ENCODE measurements at places on chromosomes 12 and 14.

DNA sequence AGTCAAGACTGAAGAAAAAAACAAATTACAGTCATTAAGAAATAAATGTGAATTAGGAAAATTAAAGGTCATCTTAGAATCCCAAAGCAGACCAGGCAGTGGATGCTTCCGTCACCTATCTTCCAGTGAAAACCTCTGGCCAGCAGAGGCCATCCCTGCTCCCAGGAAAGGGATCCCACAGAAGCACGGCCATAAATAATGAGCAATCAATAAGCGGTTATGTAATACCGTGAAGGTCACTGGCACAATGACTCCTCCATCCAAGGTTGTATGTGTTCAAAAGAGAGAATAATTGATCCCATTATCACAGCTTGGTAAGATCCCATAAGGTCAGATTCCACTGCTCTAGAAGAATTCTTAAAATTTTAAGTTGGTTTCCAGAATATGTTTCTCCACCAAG lies 85.7 kb downstream of the PPP2R5E start:
- no peak for DNase-seq

- DNase-seq, result no peak
Measured at GRCh38 chr12:113601656-113602263, 130.1 kb upstream of the LHX5 start.

- DNase-seq, result no peak
Measured at GRCh38 chr14:25056688-25057078, 6.7 kb upstream of the STXBP6 start.

DNA sequence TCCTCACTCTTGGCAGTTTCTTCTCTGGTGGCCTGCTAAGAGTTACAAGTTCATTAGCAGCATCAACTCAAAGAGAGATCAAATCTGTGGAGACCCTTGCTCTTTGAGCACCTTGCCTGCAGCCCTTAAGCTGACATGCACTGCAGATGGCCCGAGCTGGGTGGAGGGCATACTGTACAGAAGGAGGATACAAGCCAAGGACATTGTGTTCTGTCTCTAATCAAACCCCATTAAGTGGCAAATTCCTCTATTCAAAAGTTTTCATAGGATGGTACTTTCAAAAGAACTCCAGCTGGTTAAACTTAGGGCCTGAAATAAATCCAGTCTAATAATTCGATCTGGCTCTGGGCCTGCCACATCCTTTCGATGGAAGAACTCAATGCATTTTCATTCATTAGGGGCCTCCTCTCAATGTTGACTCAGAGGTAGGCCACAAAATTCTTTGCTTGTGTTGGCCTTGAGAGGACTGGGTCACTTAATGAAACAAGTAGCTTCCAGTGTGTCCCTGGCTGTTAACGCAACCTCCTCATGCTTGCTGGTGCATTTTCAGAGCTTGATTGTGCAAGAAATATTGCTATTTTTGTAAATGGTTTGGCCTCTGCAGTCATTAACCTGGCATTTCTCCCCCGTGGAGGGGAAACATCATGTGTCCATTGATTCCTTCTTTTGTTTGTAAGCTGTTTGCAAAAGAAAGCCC lies 318.2 kb downstream of the NUAK1 start:
- no peak for DNase-seq

DNA sequence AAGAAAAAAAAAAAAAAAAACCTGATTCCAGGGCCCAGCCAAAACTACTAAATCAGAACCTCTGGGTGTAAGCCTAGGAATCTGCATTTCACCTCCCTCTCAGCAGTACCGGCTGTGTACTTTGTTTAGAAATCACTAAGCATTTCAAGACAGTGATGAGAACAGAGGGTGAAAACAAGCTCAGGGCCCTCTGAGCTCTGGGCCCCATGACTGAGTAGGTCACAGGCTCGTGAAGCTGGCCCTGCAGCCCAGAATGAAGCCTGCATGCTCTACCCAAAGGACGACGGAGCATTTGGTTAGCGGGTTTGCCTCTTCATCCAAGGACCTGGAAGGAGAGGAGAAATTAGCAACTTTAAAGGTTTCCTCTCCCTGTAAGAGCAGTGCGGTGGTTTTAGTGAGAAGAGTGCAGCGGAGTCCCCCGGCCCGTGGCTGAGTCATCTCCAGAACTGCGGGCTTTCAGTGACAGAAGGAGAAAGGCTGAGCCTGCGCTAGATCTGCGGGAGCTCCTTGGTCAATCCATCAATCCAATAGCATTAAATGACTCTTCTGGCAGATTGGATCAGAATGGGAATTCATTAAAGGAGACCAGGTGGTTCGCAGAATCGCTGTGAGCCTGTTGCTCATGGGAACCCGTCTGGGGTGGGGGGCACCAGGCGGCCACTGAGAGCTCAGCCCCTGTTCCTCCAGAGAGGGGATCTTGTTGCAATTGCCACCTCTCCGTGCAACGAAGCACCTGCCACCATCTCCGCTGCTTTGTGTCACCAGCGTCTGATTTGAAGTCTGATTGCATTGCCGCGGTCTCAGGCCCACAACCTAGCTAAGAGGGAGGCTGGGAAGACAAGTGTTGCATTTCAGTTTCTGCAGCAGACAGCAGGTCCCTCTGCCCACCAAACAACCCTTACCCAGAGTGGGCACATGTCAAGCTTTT lies 7.3 kb downstream of the IL31 start:
- peak; percentile 79 for DNase-seq

DNA sequence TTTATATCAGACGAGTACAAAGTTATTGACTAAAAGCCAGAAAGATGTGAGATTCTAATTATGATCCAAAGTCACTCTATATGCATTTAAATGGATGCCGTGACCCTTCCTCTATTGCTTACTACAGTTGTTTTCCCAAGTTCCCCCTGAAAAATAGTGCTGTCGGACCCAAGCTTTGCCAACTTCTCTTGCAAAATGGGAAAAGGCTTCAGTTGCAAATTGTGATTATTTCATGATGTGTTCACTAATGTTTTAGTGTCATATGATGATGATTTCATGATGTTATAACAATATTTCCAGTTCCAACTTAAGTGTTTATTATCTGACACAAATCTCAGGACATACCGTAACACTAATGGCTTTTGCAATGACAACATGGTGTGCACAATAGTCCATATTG lies 534.6 kb upstream of the ATP2B1 start:
- DNase-seq, result no peak

GRCh38 chr12:68899251-68899771 lies 33.7 kb downstream of the CPM start:
- DNase-seq, result no peak

GRCh38 chr14:26187996-26188620 lies 409.7 kb downstream of the NOVA1 start:
- DNase-seq, result no peak

DNA sequence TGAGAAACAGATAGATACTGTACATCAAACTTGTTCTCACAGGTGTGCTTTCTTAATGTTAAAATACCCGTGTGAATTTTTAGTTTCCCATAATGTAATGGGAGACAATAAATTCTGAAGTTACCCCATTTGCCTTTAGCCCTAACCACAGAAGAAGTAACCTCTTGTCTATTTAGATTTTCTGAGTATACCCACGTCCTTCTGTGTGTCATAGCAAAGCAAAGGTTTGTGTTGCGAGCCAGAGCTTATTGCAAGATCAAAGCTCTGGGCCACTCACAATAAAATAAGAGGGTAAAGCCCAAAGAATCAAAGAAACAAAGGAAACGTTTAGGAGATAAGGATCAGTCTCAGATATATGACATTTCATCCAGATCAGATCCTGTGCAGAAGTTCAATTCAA lies 73.9 kb downstream of the BMP4 start:
- DNase-seq, result peak; percentile 27

- no peak for DNase-seq
Measured at GRCh38 chr14:61218157-61218556, 63.0 kb downstream of the TMEM30B start.

DNA sequence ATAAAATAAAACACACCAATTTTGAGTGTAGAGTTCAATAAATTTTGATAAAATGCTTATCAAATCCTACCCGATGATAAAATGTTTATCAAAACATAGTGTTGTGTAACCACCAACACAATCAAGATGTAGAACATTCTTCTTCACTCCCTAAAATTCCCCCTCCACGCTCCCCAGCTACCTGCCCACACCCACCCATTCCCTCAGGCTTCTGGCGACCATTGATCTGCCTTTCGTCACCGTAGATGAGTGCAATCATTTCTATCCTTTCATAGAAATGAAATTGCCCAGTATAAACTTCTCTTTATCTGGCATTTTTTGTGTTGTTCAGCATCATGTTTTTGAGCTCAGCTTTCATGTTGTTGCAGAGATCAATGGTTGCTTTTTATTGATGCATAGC lies 90.7 kb upstream of the TBX3 start:
- no peak for DNase-seq

DNA sequence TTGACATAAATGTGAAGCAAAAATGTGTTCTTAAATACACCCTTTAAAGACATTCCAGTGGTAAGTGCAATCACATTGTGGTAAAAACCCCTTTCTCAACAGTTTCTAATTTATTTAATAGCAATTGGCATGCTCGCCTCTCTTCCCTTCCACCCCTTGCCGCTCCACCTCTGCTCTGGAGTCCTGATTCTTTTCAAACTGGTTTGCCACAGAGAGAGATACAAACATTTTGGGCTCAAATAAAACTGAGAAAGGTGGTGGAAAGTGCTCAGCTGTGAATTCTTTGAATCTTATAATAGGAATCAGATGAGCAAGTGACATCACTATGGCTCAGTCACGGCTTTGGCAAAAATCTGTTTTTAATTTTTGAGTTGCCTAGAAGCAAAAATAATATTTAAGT lies 993.9 kb downstream of the GALC start:
- DNase-seq, result no peak

- DNase-seq, result no peak
Measured at GRCh38 chr12:89370421-89370831, 18.1 kb upstream of the DUSP6 start.

DNA sequence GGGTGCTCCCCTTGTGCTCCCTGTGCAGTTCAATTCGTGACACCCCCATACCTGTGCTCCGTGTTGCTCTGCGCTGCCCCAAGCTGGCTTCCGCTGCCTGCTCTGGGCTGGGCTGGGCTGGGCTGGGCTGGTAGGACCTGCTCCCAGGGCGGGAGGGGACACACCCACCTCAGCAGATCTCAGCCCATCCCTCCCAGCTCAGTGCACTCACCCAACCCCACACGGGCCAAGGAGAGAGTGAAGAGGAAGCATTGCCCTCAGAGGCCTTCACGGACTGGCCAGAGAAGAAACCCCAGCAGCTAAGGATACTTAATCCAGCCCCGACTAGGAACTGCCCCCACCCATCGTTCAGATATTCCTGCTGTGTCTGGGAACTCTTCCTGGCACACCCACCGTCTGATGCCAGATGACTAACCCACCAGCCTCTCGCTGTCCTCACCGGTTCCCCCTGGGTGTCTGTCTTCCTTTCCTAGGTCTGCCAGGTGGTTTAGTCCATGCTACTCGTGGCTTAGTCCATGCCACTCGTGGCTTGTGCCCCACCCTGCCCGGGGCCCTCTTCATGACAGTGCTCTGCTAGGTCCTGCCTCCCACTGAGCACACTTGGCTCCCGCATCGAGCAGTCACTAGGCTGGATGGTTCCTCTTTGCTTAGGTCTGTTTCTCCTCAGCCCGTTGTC lies at the start of gene LPAR5:
Gene LPAR5, minus strand, starts transcription at position 104 of the 676 bp plus-strand sequence. CDS start 14,711 bp downstream, outside the sequence.
- peak; percentile 64 for DNase-seq

DNA sequence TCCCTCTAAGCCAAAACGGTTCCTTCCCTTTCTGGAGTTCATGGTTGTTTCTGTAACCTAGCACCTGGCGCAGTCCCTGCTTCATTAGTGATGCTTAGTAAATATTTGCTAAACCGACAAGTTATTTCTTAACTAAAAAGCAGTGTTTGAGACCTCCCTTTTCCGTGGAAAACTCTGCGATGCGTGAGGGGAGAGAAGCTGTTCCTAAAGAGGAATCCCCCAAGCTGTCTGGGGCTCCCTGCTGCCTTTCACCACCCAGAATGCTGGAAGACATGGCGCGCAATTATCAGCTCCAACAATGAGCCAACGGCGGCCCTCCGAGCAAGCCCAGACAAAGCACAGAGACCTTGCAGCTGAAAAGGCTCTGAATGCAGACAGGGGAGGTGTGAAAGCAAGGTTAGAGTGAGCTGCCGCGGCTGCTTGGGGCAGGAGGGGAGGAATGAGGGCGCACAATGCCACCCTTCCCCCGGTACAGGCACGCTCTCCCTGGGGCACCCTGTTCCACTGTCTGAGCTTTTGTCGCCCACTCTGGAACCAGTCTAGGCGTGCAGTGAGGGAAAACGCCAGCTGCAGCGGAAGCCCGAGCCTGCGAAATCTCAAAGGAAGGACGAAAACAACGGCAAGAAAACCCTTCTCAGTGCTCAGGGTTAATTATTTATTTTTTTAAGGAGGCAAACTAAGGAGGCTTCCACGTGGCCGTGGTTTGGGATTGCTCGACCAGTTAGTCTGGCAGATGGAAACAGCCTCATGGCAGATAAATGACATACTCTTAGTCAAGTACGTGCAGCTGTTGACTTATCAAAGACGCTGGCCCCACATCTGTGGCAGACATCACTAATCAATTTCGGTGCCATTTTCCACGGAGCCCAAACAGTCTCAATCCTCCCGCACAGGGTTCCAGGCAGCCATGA lies 66.3 kb downstream of the RBM19 start:
- DNase-seq, result no peak

DNA sequence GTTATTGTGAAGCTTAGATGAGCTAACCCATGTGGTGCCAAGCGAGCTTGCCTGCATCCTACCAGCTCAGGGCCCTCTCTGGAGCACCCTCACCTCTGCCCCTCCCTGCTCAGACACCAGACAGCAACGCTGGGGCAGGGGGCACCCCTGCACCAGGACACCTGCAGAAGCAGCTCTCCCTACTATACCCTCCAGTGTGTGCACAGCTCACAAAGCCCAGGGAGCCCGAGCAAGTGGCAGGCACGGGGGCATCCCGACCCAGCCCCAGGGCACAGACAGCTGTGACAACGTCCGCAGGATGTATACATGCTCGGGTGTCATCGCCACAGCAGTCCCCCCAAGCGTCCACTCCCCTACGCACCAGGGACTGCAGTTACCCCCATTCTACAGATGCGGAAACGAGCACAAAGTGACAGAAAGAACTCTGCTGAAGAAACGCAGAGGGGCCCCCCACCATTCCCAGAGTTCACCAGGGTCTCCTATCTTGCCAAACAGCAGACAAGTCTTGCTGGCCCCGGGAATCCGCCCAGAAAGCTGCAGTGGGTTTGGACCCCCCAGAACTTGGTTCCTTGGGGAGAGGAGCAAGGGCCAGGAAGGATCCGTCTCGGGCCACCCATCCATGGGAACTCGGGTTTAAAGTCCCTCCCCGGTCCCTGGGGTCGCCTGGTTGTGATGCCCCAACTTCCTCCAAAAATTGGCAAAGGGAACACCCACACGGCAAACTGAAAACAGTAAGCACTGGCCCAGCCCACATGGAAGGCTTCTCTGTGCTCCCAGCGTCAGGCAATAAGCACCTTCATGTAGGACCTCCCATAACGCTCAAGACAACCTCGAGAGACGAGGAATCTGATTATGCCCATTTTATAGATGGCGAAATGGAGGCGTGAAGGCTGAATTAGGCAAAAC lies 12.0 kb downstream of the NCOR2 start:
- no peak for DNase-seq

Measured in GM06990 (cell line).